ENCODE measurements at places on chromosomes 16 and 17.

DNA sequence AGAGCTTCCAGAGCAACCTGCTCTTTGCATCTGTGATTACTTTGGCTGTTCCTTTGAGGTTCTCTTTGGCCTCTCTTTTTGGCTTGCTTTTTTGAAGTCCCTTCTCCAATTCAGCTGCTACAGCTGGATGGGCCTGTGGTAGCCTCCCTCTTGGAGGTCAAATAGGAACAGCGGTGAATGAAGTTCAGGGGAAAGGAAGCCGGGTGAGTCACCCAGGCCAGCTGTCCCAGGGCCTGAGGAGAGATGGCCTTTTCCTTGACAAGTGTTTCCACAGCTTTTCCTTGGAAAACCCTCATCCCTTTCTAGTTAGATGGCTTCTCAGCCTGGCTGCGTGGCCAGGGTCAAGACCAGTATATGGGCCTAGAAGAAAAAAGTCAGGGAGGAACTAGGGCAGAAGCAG lies 103.1 kb downstream of the STX8 start:
- no peak for DNase-seq

GRCh38 chr16:73196670-73197069 lies 148.7 kb upstream of the ZFHX3 start:
- peak; percentile 4 for DNase-seq

DNA sequence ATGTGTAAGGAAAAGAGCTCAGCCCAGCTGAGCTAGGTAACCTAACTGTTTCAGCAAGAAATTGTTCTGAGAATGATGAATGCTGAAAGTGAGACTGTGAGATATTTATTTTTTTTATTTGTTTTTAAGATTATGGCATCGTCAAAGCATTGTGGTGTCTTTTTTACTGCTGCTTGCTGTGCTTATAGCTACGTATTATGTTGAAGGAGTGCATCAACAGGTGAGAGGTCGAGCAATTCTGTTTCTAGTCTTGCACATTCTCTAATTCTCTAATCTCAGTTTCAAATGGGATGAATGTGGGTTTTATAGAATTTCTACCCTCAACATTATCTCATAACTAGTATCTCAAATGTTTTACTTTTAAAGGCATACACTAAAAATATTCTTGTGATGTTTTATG lies 29.9 kb downstream of the VMP1 start:
- no peak for DNase-seq

DNA sequence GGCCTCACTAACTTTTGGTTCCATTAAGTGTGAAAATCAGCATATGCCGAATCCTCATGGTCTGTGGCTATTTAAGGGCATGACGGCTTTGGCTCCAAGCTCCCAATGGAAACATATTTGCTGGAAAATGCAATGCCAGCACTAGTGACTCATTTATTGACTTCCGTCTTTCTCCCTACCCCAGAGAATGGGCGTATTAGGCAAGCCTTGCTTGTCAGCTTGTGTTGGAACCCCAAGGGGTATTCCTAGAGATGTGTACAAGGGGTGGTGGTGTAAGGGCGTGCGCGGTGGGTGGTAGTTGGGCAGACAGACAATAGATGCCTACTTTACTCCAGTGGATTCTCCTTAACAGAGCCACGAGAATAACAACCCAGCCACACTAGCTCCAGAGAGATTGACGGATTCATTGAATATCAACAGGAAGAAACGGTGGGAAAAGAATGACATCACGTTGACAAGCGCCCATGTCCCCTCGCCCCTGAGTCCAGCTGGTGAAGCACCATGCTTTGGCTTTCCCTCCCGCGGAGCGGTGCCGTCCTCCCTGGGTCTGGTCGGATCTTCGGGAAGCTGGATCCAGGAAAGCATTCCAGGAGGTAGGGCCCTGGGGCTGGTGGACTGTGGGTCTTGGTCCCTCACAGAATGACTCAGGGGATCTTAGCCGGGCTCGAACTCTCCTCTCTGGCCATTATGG lies 10.3 kb downstream of the CD300LB start:
- no peak for DNase-seq

GRCh38 chr16:54547052-54547451 lies 260.5 kb upstream of the IRX3 start:
- DNase-seq = no peak

- DNase-seq = no peak
Measured at GRCh38 chr16:8660841-8661301, 13.5 kb upstream of the ABAT start.

- DNase-seq = no peak
Measured at GRCh38 chr17:21476867-21477266, 100.7 kb downstream of the KCNJ12 start.

DNA sequence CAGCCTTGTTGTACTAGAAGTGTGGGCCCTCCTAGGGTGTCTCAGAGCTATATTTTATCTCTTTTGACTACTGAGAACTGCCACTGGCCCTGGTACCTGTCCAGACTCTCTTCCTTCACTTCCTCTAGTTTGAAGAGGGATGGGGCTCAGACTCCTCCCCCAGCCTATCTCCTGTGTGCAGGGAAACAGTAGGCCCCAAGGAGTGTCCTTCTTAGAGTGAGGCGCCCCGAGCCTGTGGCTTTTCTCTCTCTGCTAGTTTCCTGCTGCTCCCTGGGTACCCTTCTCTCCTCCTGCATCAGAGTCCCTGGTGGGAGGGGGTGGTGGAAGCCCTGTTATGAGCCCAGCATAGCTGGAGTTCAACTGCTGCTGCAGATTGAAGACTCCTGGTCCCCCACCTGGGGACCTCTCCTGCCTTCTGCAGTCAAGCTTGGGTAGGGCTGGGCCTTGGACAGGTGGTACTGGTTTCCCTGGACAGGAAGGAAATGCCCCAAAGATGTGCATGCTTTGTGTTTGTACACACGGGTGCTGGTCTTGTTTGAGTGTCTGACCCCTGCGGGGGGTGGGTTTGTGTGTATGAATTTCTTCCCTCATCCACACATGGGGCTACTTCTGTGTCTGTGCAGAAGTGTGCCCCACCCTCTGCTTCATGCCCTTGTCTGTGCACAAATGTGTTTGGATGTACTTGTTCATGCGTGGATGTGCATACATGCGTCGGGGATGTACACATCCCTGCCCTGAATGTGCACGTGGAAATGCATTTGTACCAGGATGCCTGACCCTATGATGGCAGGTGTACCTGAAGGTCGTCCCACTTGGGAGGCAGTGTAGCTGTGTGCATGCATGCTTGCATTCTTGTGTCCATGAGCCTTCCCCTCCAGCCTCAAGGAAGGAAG lies 6.9 kb downstream of the RARA start:
- no peak for DNase-seq

- no peak for DNase-seq
Measured at GRCh38 chr17:48502901-48503300, 27.9 kb downstream of the HOXB1 start.

- DNase-seq = no peak
Measured at GRCh38 chr16:28617874-28618273, 8.0 kb upstream of the SULT1A1 start.

DNA sequence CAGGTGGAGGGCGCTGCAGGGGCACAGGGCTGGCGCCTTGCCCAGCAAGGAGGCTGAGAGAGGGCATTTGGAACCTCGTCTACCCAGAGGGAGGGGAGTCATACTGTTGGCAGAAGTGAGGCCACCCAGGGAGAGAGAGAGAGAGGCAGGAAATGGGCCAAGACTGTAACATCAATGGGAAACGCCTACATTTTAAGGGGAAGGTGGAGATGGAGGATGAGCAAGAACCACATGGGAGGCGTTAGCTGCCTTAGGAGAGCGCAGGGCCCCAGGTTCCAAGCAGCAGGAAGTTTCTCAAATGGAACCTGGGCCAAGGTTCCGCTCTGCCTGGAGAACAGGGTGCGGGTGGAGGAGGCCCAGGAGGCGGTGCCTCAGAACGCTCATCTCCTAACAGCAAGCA lies 2.7 kb upstream of the WFDC1 start:
- DNase-seq = no peak

- no peak for DNase-seq
Measured at GRCh38 chr16:64406770-64407181, 715.1 kb downstream of the CDH11 start.

DNA sequence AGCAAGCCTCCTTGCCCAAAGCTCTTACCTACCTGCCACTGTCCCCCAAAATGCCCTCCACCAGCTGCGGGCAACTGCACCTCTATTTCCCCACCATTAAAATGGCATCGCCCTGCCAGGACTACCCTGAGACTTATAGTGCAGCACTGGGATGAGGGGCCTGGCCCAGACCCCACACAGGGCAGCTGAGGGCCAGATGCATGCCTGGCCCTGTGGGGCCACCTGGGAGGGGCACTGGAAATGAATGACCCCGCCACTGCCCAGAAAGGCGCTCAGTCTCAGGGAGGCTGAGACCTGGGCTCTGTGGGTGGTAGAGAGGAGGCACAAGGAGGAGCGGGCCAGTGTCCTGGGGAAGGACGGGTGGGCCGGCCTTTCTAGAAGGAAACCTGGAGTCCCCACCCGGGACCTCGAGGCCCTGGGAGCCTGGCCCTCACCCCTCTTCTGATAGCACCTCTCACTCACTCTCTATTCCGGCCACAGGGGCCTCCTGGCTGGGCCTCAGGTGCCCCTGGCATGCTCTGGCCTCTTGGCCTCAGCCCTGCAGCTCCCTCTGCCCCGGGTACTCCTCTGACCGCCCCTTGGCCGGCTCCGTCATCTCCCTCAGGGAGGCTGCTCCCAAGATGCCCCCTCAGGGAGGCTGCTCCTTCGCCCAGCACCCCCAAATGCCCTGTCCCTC lies 26.9 kb downstream of the KATNB1 start:
- DNase-seq = no peak
